CD4-positive, alpha-beta T cell (primary cell): ENCODE measurements at places on chromosomes 2 and 18. TPM values are rescaled to one million over a fixed set of nuclear protein-coding genes. Genes with fewer than 3 reads are reported as not detected.

GRCh38 chr18:8461544-8461943 lies 147.7 kb upstream of the RAB12 start:
- no peak overlapping the region for H3K4me3 ChIP-seq
- no peaks in the 10 kb centered on the region for H3K4me1 ChIP-seq
- no peaks in the 10 kb centered on the region for H3K36me3 ChIP-seq
- no peaks in the 10 kb centered on the region for H3K27me3 ChIP-seq
- no peak for DNase-seq
- H3K27ac ChIP-seq, result no peak overlapping the region

TANC1 gene
- 0.47 TPM for total RNA-seq

- no peak overlapping the region for H3K4me3 ChIP-seq
- no peak overlapping the region for H3K27ac ChIP-seq
- no peak for DNase-seq
- no peaks in the 10 kb centered on the region for H3K4me1 ChIP-seq
- peaks cover 73% of the 10 kb centered on the region for H3K36me3 ChIP-seq
- no peaks in the 10 kb centered on the region for H3K27me3 ChIP-seq
Observed at GRCh38 chr2:96831679-96832078, 12.1 kb downstream of the ANKRD23 start.

DNA sequence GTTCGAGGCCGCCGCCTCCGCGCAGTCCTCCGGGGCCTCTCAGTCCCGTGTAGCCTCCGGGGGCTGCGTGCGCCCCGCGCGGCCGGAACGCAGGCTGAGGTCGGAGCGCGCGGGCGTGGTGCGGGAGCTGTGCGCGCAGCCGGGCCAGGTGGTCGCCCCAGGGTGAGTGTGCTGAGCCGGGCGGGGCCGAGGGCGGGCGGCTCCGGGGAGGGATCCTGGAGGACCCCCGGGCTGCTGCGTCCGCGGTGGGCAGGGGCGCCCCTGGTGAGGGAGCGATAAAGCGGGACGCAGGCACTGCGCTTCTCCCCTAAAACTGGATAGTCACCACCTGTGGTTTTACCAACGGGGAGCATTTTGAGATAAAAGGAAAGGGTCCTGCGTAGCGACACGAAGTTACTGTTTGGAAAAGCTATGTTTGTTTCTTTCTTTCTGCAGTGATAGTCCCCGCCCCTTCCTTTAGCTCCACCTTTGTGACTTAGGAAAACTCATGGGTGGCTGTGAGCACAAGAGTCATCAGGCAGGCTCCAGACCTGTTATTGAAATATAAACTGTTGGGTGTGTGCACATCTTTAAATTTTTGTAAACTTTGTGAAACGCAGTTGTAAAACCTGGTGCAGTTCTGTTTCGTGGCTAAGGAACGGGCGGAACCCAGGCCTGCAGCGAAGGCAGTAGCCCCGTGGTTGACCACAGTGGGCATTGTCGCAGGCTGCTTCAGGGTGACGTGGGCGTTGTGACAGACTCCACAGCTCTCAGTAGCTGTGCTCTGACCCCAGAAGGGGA lies 687 bp downstream of the CTDP1 start:
- H3K4me3 ChIP-seq, result peak overlapping the region; percentile 96
- no peaks in the 10 kb centered on the region for H3K27me3 ChIP-seq
- DNase-seq, result peak; percentile 29
- H3K36me3 ChIP-seq, result peaks cover 22% of the 10 kb centered on the region
- H3K4me1 ChIP-seq, result peaks cover 70% of the 10 kb centered on the region
